Fibroblast of skin of back (primary cell): ENCODE measurements at places on chromosomes 12 and 14.
A peak's percentile ranks its signal among the peaks of the same experiment; 100 is the strongest.

DNA sequence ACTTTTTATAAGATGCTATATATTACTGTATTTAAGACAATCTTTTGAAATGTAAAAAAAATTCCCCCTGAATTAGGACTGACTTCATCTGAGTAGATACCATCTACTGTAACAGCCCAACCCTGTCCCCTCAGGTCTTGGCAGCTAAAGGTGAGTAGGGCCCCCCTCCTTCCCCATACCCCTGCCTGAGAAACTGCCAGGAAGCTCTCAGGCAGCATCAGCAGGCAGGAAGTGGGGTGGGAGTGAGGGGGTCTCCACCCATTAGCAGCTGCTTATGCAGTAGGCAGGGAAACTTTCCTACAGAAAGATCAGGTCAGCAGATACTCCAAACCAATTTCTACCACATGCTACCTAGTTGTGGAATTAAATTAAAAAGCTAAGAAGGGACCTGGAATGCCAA is 62.5 kb downstream of the PAX9 start:
- no peak for DNase-seq

DNA sequence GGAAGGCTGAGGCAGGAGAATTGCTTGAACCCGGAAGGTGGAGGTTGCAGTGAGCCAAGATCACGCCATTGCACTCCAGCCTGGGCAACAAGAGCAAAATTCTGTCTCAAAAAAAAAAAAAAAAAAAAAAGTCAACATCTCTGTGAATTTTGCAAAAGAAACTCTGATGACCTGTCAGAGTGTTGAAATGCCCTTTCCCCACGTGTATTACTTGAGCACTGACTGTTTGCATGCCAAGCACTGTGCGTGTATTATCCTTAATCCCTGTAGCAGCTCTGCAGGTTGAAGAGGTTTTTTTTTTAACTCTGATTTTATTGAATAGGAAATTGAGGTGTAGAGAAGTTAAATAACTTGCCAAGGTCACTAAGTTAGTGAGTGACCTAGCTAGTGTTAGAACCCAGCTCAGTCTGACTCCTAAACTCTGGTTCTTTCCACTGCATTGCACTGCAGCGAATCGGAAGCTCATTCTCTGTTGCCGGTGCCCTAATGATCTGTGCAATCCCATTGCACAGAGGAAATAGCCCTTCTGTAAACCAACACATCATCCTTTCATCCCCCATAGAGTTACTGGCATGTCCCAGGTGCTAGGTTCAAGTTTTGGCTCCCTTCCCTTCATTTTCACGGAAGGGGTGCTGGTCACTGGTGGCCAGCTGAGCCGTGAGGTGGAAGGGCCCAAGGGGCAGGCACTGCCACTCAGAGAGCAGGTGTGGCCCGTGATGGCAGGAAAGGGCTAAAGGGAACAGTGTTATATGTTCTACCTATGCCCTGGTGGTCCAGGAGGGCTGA is 122.3 kb downstream of the EML1 start:
- no peak for DNase-seq

- peak; percentile 97 for DNase-seq
Observed at GRCh38 chr12:48956279-48957140, 777 bp downstream of the ARF3 start.

DNA sequence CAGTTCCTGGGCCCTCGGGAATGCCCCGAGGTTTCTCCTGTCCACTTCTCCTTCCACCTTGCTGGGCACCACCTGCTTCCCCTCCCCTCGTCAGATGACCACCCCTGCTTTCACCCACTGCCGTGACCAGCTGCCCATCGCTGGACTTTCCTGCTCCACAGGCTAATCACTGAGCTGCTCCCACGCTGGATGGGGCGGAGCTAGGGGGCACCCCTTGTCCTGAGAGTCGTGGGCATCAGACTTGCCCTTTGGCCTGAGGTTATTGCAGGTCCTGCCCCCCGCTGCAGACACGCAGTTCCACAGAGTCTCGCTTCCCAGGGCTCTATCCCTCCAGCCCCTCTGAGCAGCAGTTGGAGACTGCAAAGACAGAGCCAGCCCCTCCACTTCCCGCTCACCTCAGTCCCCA is 427 bp downstream of the SLC6A12 start:
- no peak for DNase-seq

DNA sequence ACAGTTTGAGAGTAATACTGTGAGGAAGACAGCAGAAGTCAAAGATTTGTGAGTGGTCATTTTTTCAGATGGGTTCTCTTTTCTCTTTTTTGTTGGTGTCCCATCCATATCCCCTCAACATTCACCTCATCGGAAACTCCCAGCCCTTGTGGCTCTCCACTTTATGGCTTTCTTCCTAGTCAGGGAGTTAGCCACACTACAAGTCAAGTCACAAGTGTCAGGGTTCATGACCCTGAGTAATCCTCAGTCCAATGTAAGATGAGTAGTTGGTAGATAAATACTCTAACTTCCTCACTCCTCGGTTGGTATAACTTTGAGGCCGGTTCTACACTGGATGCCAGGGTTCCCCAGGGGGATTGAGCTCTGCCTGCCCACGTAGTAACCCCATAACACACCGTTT is 41.4 kb downstream of the PTGER2 start:
- DNase-seq, result peak; percentile 20

DNA sequence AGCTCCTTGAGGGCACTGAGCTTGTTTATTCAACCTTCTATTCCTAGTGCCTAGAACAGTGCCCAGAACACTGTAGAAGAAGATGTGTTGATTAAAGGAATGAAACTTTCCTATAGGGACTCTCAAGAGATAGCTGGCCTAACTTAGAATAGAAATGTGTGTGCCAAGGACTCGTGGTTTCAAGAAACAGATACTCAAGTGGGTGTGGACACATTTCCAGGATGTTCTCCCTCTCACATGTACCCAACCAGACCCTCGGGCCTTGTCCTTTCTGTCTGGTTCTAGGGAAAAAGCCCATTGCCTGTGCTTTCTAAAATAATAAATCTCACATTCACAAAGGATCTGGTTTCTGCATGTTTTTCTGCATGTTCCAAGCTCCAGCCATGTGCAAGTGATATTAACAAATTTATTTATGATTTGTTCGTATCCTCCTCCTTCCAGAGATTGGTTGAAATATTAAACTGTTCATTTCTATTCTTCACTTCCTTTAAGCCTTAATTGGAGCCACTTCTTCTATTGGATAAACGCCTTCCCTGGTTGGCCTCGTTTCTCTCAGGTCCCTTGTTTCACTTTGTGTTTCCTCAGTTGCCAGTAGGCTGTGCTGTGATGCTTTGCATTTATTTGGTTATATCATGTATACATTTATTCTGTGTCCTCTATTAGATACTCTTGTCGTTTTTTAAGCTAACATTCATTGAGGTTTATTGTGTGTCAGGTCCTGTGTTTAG is 89.8 kb downstream of the CRADD start:
- peak; percentile 78 for DNase-seq
